Myocyte (in vitro differentiated cells): ENCODE measurements at places on chromosomes 16 and 17.

DNA sequence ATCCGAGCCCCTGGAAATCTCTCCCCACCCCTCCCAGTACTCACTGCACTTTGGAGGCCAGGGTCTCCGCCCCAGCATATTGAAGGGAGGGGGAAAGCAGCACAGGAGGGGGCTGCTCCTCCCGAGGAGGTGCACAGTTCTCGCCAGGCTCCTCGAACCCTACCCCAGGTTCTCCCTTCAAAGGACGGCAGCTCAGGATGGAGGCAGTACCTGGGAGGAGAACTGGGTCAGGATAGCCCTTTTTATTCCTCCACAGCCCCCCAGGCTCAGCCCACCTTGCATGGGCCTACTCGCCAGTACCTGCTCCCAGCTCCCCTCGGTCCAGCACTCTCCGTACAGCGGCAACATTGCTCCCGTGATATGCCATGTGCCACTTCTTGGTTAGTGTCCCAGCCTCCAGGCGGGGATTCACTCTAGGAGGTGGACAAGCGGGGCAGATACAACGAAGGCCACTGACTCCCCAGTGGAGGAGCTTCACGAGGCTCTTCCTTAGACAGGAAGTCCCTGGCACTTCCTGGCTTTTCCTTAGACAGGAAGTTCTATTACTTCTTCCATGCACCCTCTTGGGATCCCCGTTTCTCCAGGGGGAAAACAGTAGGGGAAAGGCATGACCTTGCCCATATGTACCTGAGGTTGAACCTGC, 2.1 kb upstream of the GPS2 start:
- DNase-seq = no peak

GRCh38 chr17:12395733-12396354, 269.8 kb upstream of the MYOCD start:
- DNase-seq = no peak

DNA sequence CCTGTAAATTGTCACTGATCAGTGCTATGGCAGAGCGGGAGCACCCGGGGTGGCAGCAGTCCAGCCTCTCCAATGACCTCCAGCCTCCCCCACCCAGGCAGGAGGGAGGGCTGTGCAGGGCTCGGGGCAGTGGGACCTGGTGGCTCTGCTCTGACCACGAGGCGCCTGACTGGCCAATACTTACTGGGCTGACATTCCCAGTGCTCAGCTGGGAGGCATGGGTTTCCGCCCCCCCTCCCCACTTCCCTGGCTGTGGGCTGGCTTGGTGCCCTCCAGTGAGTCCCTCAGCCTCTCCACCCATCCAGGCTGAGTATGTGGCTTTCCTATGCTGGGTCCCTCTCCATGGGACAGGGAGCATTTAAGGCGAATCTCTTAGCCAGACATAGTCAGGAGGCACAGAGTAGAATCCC, 2.7 kb downstream of the SOCS3 start:
- peak; percentile 90 for DNase-seq

GRCh38 chr16:70460737-70461261, 6.4 kb downstream of the FCSK start:
- peak; percentile 41 for DNase-seq

DNA sequence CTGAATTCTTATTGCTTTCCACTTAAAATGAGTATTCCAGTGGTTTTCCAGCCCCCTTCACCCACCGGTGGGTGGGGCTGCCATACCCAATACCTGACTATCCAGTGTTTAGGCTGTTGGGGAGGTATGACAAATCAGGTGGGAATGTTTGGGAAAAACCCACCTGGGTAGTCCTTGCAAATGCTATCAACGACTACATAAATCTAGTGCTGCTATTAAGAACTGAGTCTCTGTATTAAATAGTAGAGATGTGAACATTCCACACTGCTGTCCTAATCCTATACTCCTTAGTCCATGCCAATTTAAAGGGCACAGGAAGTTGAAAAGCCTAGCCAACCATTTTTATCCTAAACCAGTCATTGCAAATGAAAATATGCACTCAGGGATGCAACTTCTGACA, 126.6 kb downstream of the AXIN2 start:
- DNase-seq = no peak
